Stimulated activated CD8-positive, alpha-beta memory T cell treated with anti-CD3 and anti-CD28 coated beads, Interleukin-2, amount 100 ng/mL, for 48 hours (primary cell): ENCODE measurements at places on chromosomes 6 and 20.

GRCh38 chr20:49633643-49634042 lies 65.7 kb upstream of the PTGIS start:
- DNase-seq = no peak

- no peak for DNase-seq
These were observed 164.5 kb downstream of the ATXN1 start for GRCh38 chr6:16596616-16597331.

DNA sequence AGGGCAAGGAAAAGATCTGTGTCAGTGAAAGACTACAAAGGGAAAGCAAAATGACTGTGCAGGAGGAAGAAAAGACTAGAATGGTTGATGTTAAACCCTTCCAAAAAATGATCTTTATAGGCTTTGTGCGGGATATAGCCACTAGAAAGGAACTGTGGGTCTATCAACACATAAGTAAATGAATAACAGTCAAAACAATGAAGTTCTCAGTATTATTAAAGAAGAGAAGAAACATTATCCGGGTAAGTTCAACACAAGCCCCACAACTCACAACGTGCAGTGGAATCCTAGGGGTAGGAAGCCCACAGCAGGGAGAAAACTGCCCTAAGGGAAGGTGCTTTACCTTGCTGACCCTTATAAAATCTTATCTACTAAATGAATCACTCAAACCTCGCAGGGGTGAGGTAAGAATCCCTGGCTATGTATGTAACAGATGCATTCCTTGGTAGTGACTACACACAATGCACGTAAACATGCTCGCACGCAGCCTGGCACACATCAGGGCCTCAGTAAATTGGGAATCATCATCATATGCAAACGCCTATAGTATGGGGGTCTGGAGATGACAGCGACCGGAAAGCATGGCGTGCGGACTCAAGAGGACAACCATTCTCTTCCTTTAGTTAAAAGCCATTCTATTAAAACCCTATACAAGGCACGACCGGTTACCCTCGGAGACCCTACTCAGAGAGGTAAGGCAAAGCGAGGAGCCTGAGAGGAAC lies 11.3 kb downstream of the TFAP2A start:
- DNase-seq = no peak

GRCh38 chr20:64065062-64065973 lies 2.3 kb downstream of the TCEA2 start:
- no peak for DNase-seq

DNA sequence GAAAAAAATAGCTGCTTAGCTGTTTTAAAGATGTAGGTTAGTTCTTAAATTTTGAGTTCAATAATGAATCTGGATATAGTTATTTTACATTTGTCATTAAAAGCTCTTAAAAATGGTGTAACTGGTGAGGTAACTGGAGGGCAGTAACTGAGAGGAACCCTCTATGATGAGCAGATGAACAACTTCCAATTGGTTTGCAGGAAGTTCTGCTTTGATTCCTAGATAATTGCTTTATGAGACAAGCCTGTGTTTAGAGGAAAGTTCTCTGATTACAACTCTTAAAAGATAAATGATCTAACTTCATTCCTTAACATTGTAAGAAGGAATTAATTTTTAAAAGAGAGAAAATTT lies 8.5 kb downstream of the MYLIP start:
- no peak for DNase-seq

GRCh38 chr20:50865591-50865990 lies 65.6 kb downstream of the ADNP start:
- no peak for DNase-seq

DNA sequence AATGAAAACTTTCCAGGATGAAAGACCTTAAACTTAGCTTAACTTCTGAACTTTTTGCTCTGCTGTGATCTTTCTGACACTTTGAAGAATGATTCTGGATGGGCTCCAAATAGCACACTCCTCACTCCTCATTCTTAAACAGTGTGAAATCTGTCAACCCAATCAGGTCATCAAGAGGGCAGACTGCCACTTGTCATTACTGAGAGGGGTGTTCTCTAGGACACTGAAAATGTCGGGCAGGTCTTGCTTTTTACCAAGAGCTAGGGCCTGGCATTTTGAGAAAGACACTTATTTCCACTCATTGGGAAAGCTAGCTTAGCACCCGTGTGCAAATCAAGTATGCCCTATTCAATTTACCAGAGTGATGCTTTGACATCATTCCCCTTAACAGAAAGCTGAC lies 122.2 kb downstream of the MTFR2 start:
- no peak for DNase-seq

GRCh38 chr20:62977613-62978560 lies 25.4 kb downstream of the SLC17A9 start:
- peak; percentile 65 for DNase-seq

GRCh38 chr6:155449450-155450239 lies 6.0 kb downstream of the NOX3 start:
- DNase-seq = no peak
